ENCODE measurements at places on chromosomes 2 and 18.
A peak's percentile ranks its signal among the peaks of the same experiment; 100 is the strongest.

DNA sequence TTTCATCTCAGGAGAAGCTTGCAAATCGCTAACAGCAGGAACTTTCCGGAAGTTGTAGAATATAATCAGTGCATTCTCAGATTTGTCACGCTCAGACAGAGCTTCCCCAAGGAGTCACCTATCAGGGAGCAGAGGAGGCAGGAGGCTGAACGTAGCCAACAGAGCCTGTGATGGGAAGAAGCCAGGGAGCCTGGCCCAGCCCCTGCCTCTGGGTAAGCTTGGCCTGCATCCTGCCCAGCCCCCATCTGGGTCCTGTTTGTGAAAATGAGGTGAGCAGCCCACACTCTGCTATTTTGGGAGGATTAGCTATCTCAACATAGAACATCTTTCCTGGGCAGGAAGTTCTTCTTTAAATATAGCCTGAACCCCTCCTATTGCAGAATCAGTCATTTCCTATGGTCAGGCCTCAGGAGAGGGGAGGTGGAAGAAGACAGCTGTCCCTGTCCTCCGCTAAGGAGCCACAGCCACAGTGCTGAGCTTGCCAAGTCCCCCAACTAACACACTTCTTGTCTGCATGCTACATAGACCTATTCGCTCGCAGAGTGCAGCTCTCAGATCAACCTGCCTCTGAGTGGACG lies 19.2 kb upstream of the PKDCC start:
- no peak for DNase-seq

DNA sequence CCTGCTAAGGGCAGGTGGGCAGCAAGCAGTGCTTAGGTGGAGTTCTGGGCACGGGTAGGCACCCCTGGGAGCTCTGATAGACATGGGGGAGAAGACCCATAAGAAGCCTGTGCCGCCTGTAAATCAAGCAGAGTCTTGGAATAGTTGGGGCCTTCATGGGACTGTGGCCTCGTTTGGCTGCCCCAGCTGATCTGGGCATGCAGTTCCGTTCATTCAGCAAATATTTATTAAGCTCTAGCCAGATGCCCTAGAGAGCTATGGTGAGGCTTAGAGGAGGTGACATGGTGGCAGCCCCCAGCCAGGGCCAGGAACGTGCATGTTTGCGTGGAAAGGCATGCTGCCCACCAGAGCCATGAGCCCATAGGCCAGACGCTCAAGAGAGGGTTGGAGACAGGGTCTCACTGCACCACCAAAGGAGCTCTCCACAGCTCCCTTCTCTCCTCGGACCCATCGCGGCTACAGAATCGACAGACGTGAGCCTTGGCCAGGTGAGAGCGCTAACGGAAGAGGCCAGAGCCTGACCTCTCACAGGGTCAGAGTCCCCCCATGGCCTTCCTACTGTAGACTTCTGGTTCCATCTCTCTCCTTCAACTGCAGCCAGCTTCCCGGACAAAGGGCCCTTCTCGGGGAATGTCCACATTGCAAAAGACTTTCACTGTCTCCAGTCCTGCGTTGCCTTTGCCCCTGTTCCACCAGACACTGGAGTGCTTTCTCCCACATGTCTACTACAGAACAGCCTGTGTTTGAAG lies 135.7 kb downstream of the INHBB start:
- no peak for DNase-seq

GRCh38 chr2:191617575-191617974 lies 60.4 kb upstream of the NABP1 start:
- no peak for DNase-seq

- DNase-seq, result no peak
Observed at GRCh38 chr2:235864302-235864701, 303.9 kb downstream of the GBX2 start.

GRCh38 chr2:137938204-137938603 lies 26.1 kb upstream of the HNMT start:
- no peak for DNase-seq

- peak; percentile 33 for DNase-seq
Observed at GRCh38 chr2:30046979-30047378, 99.8 kb upstream of the YPEL5 start.

DNA sequence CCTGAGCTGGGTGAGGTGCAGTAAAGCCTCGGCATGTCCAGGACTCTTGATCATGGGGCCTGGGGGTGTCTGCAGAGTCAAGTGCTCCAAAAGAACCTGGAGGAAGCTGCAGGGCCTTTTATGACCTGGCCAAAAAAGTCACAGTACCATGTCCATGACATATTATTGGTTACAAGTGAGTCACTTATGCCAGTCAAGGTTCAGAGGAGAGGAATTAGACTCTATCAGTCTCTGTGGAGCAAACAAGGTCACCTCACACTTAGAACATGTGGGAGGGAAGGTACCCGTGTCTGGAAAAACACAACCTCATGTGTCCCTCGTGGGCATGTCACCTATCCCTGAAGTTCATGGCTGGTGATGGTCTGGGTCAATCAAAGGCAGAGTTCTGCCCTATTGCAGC lies 465.7 kb downstream of the FBXO15 start:
- DNase-seq, result no peak

GRCh38 chr2:129849559-129850160 lies 129.8 kb upstream of the RAB6C start:
- DNase-seq, result peak; percentile 29

GRCh38 chr18:43271593-43272432 lies 5.5 kb downstream of the SYT4 start:
- DNase-seq, result peak; percentile 2

DNA sequence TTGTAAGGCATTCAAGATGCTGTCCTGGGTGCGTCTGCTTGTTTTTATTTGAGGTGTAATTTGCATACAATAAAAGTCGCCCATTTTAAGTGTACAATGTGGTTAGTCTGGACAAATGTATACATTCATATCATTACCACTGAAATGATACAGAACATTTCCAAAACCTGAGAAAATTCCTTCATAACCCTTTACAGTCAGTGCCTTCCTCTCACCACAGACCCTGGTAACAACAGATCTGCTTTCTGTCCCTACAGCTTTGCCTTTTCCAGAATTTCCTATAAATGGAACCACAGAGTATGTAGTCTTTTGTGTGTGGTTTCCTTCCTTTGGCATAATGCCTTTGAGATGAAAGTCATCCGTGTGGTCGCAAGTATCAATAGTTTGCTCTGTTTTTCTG lies 45.8 kb upstream of the NFU1 start:
- no peak for DNase-seq

- DNase-seq, result no peak
Observed at GRCh38 chr2:54029721-54030395, 59.1 kb upstream of the PSME4 start.

GRCh38 chr2:181750305-181750704 lies 70.0 kb upstream of the NEUROD1 start:
- no peak for DNase-seq

DNA sequence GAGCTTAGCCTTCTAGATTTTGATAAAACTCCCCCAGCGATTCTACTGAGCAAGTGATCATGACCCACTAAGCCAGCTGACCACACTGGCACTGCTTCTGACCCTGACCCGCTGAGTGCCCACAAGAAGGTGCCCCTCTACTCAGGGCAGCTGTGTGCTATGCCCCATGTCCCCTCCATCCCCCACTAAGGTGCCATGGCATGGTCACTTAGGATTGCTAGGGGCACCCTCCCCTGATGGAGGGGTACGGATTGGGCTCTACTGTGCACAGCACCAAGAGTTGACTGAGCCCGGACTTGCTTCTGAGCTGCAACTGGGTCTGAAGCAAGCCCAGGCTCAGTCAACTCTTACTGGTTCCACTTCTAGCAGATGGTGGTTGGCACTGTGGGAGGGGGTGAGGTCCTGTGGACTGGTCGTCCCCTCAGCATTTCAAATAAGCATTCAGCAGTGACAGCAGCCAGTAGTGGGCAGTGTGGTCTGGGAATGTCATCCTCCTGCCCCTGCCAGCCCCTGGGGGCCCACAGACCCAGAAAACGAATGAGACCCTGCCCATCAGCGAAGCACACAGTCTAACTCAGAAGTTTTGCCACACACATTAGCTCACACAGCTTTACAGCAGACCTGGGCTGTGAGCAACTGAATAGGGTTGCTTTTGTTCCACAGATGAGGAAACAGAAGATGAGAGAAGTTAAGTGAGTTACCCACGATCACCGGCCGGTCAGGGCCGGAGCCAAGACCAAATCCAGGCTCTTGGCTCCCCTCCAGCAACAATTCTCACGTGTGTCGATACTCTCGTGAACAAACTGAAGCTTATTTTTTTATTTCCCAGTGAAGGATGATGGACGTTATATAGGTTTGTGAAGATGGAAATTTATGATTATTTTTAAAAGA lies 52.1 kb upstream of the FOSL2 start:
- DNase-seq, result no peak

DNA sequence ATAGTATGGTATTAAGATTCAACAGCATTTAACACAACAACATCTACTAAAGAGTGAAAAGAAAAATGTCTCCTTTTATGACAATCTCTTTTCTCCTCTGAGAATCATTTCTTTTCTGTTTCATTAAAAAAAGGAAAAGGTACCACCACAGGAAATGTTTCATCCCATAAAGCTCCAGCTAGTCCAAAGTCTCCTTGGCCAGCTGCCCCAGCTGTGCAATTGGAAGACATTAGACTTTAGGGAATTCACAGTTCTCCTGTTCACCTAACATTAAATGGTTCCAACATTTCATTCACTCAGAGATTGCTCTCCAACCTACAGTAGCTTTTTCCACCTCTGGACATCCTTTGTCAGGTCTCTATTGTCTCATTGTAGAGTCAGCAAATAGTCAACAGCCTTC lies 78.7 kb upstream of the YPEL5 start:
- DNase-seq, result no peak

DNA sequence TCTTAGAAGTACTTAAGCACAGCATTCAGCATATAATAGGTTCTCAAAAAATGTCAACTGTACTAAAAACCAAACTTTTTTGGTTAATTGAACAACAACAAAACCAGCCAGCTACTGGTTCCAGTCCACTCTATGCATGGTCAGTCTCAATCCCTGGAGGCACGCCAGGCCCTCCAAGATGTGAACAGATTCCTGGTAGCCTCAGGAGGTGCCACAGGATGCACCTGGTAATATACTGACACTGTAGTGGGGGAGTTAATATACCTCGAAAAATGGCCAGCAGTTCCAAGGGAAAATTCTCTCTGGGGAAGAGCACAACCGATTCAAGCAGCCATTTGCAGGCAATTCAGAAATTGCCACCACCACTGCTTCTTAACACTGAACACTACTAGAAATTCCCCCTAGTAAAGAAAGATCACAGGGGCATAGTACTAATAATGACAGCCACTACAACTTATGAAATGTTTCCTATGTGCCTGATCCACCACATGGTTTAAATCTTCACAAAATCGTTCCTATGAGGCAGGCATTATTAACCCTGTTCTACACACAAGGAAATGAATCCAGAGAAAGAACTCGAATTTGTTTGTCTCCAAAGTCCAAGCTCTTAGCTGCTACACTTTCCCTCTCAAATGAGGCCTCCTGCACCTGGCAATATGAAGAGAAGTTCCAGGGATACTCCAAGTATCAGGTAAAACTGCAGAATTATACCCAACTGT lies 3.4 kb downstream of the MGAT4A start:
- no peak for DNase-seq

- DNase-seq, result peak; percentile 38
Observed at GRCh38 chr18:35284841-35285240, 5.2 kb downstream of the ZSCAN30 start.

GRCh38 chr2:226971084-226971483 lies 135.2 kb downstream of the RHBDD1 start:
- no peak for DNase-seq

DNA sequence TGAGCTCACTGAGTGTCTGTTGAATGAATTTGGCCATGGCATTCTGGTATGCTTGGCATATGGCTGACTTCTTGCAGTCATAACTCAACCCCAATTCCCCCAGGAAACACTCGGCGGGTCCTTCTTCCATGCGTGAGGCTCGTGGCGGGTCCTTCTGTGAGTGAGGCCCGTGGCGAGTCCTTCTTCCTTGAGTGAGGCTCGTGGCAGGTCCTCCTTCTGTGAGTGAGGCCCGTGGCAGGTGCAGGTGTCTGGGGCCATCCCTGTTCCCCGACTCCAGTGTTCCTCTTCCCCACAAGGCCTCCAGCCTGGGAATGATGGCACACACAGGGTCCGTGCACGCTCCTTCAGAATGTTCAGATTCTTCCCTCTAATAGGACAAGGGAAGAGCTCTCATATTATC lies 169.0 kb downstream of the EIPR1 start:
- no peak for DNase-seq

- DNase-seq, result no peak
Observed at GRCh38 chr18:59517446-59518165, 158.5 kb upstream of the LMAN1 start.

DNA sequence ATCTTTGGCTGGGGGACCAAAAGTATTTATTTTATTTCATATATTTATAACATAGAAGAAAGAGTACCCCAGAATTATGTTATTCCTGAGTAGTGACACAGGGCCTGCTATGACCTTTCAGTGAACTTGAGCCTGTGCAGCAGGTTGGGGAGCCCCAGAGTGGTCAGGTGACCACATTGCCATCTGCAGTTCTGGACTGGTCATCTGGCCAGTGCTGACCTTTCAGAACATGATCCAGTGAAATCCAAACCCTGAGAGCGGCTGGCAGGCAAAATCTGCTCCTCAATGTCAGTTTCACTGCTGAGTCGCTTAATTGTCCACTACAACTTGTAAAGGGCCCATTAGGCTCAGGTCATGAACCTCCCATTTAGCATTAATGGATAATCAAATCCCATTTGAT lies 336.7 kb upstream of the KCNH7 start:
- DNase-seq, result no peak

- no peak for DNase-seq
Observed at GRCh38 chr2:140998017-140998416, 1132.8 kb downstream of the LRP1B start.

GRCh38 chr2:96408616-96409015 lies 73.0 kb downstream of the NCAPH start:
- DNase-seq, result no peak

DNA sequence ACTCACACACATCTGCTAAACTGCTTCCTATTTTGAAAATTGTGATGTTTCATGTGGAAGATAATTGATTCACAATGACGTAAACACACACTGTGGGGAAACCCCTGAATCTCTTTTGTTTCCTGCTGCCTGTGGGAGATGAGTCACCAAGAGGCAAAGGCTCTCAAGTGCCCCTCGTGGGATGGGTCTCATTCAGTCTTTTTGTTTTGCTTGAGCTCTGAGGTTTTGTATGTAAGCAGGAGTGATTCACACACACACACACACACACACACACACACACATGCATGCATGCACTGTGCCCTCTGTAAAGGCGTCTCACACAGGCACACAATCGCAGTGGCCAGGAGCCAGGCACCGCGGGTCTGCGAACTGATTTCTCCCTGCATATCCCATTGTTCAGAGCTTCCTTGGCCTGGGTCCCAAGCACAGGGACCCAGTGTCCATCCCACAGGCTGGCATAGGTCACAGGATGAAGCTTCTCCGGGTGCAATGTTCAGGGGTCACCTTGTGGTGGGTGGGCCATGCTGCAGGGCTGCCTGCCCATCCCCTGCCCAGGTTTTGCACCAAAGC lies 12.1 kb upstream of the ARHGEF4 start:
- no peak for DNase-seq
